ENCODE measurements at places on chromosomes 12 and 14. TPM values are rescaled to one million over a fixed set of nuclear protein-coding genes. Genes with fewer than 3 reads are reported as not detected.

DNA sequence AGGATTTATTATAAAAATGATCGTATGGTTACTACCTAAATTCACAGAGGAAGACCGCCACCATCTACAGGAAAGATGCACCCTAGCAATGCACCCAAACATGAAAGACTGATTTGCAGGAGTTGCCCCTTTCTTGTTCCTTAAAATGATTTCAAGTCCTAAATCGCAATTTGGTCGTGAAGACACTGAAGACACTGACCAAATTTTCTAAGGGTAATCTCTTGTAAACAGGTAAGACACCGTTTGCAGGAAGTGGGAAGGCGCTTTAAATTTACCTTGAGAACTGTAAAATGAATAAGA, 1.0 kb downstream of the SOS2 start:
- no peak for DNase-seq

DNA sequence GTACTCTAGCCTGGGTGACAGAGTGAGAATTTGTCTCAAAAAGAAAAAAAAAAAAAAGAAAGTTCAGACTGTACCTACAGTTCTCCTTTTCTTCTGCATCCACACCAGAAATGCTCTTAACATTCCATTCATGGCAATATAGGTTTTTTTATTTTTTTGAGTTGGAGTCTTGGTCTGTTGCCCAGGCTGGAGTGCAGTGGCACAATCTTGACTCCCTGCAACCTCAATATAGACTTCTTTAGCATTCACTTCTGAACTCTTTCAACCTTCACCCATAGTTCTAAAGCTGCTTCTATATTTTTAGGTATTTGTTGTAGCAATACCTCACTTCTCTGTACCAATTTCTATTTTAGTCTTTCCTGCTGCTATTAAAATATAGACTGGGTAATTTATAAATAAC, 1095.7 kb downstream of the FLRT2 start:
- DNase-seq = no peak

DNA sequence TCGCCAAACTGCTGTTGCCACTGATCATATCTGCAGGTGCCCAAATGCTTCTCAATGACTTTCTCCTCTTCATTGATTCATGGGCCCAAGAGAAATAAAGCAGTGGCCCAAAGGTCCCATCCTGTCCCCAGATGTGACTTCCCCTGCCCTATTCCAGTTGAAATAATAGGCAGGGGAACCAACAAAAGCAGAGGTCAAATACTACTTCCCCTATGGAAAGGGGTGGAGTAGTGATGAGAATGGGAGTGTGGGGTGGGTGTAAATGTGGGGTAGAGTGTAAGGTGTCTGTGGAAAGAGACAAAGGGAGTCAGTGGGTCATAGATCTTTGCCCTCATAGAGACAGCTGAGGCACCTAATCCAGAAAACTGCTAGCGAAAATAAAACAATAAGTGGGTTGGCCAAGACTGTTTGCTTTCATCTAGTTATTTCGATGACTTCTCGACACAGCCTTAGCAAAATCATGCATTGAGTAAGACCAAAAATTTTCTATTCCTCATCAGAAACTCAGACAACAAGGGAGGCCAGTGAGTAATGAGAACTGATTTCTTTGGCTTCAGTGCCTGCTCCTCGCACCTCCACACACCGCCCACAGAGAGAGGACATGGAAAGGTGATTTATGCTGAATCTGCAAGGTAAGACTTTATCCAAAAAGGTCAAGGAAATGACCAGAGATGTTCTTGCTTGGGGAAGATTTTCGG, 10.9 kb upstream of the IL22 start:
- DNase-seq = no peak

- no peak for DNase-seq
Observed at GRCh38 chr14:71698027-71698426, 234.2 kb upstream of the RGS6 start.

DNA sequence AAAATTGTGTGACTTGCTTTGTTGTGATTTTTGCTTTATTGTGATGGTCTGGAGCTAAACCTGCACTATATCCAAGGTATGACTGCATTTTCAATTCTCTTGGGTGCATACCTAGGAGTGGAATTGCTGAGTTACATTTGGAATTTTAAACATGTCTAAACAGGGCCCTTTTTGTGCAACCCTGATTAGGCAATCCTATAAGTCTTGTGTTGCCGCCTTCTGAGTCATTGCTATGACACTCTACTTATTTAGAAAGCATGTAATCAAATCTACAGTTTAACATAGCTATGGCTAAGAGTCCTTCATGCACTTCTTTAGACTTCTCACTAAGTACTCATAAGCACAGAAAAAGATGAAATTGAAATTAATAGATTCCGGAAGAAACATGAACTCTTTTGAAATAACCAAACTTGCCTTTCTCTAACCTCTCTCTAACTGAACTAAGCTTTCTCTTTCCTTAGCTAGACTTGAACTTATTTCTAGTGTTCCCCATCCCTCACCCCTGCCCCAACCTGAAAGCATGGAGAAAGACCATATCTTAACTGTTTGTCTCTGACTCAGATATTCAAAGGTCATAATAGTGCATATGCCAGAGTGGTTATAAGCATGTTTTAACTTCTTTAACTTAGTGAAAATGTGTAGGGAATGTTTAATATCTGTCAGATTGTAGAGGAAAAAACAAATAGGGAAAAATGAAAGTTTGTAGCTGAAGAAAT, 203.0 kb downstream of the SNAPC1 start:
- no peak for DNase-seq

DNA sequence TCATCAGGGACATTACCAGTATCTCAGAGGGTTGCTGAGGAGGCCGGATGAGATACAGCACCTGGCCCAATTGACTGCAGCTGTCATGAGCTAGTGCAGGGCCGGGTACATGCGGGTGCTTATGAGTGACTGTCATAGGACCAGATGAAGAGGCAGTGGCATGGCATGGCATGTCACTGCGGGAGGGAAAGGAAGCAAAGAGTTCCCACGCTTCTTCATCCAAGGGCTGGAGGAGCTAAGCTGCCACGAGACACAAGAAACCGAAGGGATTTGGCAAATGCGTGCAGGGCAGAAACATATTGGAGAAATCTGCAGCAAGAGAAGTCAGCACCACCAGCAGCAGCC, 10.7 kb upstream of the GPX2 start:
- no peak for DNase-seq

GRCh38 chr12:74021937-74022336, 515.7 kb upstream of the ATXN7L3B start:
- no peak for DNase-seq

- DNase-seq = no peak
Observed at GRCh38 chr14:36485773-36486172, 34.3 kb downstream of the NKX2-1 start.

GRCh38 chr14:103561381-103562178, 877 bp downstream of the BAG5 start:
- DNase-seq = no peak

DNA sequence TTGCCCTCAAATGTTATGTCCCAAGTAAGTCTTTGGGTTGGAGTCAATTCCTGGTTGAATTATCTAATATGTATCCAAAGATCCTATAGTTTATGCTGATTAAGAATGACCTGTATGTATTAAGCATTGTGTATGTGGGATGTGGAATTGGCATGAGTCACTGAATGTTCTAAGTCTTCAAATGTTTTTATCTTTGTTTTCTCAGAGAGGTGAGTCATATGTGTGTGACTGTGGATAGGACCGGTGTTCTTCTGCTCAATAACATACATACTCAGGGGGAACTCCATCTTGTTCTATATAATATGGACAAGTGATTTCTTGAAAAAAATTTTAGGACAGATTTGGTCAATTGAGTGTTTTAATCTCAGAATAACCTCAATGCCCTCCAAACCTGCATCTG, 57.9 kb downstream of the NAV3 start:
- no peak for DNase-seq

- no peak for DNase-seq
Observed at GRCh38 chr12:64034901-64035576, 187.1 kb downstream of the KICS2 start.

DNA sequence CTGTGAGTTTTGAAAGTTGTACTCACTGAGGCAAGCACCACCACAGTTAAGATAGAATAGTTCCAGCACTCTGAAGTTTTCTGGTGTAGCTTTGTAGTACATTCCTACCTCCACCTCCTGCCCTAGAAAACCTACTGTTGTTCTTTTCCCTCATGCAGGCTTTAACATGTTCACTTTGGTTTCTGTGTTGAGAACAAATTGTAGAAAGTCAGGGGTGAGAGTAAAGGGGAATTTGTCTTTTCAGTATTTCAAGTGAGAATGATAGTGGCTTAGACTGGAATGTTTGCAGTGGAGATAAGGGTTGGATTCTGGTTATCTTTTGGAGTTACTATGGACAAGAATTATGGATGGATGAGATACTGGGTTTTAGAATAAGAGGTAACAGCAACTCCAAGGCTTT, 67.2 kb downstream of the AEBP2 start:
- DNase-seq = no peak

- DNase-seq = no peak
Observed at GRCh38 chr14:61416591-61416990, 95.2 kb downstream of the PRKCH start.

DNA sequence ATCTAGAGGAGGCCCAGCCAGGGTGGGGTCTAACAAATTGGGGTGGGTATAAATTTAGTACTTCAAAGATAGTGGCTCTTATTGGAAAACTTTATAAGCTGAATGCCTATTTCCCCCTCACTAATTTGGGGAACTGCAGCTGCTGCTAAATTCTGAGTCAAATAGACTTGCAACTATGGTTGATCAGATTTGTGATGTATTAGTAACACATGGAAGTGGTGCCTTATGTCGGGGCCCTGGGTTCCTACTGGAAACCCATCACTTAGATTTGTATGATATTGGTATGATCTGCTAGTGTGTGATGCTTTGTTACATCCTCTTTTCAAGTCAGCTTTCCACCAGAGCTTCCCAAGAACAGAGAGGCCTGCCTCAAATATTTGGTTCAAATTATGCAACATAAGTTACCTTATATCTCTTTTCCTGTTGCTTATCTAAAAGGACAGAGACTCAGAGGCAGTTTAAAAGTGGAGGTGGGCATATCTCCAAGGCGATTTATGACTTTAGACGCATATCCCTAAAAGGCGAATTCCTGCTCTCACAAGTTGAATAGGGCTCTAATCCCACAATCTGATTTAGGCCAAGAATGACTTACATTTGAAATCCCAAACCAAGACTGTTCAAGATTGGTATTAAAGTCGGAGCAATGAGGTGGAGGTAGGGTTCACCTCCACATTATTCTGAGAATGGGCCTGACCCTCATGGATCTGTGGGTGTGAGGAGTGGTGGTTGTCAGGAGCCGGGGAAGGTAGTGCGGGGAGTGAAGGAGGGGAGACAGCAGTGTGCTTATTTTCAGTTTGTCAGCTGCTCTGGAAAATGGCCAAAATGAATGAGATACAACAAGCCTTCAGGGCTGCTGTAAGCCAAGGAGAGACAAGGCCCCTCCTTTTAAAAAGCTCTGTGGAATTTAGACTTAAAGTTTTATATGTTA, 425.8 kb downstream of the RAD51B start:
- peak; percentile 83 for DNase-seq

DNA sequence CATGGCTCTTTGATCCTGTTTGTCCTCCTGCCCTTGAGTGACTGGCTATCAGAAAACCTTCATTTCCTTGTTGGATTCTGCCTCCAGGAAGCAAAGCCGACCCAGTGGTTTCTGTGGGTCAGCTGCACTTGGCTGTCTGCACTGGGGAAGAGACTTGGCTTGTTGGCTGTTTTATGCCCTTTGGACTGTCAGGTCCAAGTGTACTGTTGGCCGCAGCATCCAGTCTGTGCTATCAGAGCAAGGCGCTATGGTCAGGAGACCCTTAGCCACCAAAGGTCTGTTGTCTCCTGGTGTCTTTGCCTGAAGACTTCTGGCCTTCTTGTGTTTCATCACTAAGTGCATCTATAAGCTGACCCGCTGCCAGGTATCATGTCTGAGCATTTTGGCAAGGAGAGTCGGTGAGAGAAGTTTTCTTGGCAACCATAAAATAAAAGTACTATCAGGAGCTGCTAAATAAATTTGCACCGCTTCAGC, 177.4 kb upstream of the HIF1A start:
- DNase-seq = no peak

DNA sequence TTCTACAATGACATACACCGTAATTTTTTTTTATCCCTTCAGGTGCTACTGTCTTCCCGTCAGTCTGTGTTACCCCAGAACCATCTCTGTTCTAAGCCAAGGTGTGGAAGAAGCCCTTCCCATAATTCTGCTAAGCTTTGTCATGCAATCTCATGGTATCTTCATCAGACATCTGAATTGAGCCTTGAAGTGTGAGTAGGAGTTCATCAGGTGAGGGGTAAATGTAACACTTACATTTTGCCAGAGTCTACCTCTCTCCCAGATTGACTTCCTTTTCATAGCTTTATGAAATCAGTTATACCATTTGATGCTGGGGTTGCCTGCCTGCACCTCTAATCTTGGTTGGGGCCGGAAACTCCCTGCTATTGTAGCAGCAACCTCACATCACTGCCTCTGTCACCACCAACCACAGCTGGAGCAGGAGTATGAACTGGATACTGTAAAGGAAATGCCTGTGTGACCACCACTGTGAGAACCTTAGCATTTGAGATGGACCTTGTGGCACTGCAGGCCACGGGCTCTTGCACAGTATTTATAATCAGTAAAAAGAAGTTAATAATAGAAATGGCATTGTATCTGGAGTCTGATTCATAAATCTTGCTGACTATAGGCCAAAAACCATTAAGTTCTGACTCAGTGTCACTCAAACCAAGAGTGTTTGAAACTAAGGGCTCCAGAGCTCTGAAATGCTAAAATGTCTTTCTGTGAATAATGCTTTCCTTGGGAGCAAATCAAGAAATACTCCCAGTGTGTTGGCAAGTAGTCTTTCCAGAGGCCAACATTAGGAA, 58.7 kb upstream of the STK38L start:
- no peak for DNase-seq

- no peak for DNase-seq
Observed at GRCh38 chr14:60266021-60266937, 17.3 kb downstream of the PPM1A start.

DNA sequence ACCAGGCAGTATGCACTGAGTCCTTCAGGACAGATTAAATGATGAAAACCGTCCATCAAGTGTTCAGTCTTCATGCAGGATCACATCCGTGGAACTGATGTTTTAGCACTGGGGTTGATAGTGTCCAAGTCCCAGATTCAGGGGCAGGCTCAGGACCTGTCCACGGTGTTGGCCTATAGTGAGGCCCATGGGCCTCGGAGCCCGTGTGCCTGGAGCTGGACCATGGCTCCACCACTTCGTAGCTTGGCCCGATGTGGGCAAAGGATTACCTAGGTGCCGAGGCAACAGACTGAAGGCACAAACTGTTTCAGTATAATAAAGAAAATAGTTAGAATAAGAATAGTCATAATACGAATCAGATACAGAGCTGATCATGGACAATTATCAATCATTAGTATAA, 41.8 kb downstream of the DDX51 start:
- DNase-seq = no peak

GRCh38 chr12:59452259-59452658, 143.6 kb upstream of the SLC16A7 start:
- no peak for DNase-seq

GRCh38 chr12:68609998-68610369, 715 bp upstream of the RAP1B start:
- peak; percentile 14 for DNase-seq

The OR4E2 gene
- not detected for polyA plus RNA-seq

The PRH2 gene
- 0.33 TPM for polyA plus RNA-seq

The CLEC14A gene
- 23.9 TPM for polyA plus RNA-seq

The PIGH gene
- 12.8 TPM for polyA plus RNA-seq

The DDIT3 gene
- polyA plus RNA-seq = 12.6 TPM

The TSPAN11 gene
- 6.1 TPM for polyA plus RNA-seq

The ESRRB gene
- polyA plus RNA-seq = 3.9 TPM

The LALBA gene
- polyA plus RNA-seq = not detected
